ENCODE measurements at places on chromosomes 2 and 18.

DNA sequence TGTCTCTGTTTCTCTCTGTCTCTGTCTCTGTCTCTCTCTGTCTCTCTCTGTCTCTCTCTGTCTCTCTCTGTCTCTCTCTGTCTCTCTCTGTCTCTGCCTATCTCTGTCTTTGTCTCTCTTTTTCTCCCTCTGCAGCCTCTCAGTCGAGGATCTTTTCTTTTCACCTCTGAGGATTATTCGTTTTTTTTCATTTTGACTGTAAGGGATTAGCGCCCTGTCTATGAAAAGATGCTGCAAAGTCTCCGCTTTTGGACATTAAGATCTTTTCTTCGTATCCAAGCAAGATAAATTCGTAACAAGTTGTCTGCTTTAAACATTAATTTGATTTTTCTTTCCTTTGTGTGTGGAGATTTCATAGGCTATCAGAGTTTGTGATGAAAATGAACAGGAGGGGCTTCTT lies 191.2 kb upstream of the TPO start:
- DNase-seq: no peak

GRCh38 chr2:227477291-227477690 lies 5.3 kb downstream of the AGFG1 start:
- DNase-seq: no peak

DNA sequence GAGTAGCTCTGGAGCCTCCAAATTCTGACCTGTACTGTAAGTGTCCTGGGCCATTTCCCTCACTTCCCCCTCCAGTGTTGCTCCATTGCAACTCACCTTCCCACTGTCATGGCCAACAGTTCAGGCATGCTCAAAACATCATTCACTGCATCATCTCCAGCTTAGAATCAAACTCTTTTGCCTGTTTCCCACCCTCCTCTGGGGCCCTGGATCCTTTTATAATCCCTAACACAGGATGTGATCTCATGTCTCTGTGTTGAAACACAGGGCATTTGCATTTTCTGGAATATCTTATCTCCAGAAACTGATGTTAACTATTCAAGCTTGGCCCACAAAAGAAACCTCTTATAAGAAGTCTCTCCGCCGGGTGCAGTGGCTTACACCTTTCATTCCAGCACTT lies 3.0 kb downstream of the DPP4 start:
- no peak for DNase-seq

GRCh38 chr18:40355726-40356125 lies 1599.3 kb upstream of the PIK3C3 start:
- no peak for DNase-seq

- no peak for DNase-seq
Observed at GRCh38 chr2:23286031-23286757, 98.8 kb upstream of the KLHL29 start.

DNA sequence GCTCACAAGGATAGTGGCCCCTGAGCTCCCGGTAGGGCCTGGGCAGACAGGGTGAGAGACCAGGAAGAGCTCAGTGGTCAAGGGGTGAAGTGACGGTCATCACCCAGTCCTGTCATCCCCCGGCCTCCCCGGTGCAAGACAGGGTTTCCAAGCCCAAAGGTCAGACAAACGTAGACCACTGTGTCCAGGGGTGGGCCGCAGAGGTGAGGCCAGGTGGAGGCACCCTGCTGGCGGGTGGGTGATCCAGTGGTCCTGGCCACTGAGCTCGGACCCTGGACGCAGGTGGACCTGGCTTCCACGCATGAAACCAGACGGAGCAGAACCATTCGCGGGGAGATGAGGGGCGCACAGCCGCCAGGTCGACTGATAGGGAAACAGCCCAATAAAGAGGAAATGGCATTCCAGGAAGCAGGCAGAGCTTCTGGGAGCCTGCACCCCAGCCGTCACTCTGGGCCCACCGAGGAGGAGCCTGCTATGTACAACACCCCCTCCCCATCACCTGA lies 14.4 kb upstream of the SNED1 start:
- no peak for DNase-seq

DNA sequence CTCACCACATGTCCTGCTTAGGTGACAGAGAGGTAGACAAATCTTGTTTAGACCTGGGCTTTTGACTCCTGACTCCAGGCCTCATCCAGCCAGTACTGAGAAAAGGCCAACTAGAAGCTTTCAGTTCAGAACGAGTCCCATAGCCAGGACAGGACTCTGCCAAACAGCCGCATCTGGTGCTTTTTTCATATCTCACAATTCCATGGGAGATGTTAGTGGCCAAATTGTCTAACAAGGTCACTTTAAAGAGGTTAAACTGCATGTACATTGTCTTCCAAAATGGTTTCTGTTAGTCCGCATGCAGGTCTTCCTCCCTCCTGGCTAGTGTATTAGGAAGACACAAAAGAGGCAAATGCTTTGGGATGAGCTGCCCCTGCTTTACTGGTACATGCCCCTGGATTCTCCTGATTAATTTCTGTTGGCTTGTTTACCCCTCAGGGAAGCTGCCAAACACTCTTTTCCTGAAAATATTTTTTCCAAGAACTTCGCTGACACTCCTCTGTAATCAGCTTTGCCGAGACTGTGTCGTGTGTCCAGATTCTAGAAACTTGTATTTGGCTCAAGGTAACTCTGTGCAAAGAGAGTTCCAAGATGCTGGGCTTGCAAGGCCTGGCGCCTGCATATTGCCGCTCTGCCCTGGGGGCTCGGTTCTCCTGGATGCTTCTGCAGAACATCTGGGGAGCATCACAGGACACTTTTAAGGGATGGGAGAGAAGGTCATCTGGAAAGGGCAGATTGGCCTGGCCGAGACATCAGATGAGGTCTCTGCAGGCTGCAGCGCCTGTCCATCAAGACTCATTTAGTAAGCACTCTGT lies 209.2 kb upstream of the APCDD1 start:
- DNase-seq: no peak

GRCh38 chr18:58896268-58896667 lies 31.6 kb downstream of the ZNF532 start:
- peak; percentile 2 for DNase-seq

GRCh38 chr18:8820396-8821082 lies 115.2 kb downstream of the MTCL1 start:
- DNase-seq: no peak

GRCh38 chr2:96962567-96963203 lies 23.7 kb downstream of the FAM178B start:
- DNase-seq: peak; percentile 76

DNA sequence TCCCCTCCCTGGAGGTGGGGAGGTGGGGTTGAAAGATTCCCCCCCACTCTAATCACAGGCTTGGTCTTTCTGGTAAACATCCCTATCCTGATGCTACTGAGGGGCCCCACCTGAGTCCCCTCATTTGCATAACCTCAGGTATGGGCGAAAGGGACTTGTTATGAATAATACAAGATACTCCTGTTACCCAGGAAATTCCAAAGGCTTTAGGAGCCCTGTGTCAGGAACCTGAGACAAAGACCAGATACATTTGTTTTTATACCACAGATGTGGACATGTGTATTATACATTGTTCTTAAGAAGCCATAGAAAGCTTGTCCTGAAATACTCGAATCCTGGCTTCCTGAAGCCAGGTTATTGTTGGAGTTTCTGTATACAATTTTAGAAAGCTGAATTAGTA lies 62.8 kb downstream of the MYO1B start:
- no peak for DNase-seq

GRCh38 chr2:215668378-215668775 lies 232.5 kb upstream of the FN1 start:
- DNase-seq: no peak

- DNase-seq: peak; percentile 68
Observed at GRCh38 chr2:160457588-160457987, 36.0 kb downstream of the RBMS1 start.

GRCh38 chr2:20188851-20189250 lies 36.1 kb downstream of the SDC1 start:
- DNase-seq: no peak

DNA sequence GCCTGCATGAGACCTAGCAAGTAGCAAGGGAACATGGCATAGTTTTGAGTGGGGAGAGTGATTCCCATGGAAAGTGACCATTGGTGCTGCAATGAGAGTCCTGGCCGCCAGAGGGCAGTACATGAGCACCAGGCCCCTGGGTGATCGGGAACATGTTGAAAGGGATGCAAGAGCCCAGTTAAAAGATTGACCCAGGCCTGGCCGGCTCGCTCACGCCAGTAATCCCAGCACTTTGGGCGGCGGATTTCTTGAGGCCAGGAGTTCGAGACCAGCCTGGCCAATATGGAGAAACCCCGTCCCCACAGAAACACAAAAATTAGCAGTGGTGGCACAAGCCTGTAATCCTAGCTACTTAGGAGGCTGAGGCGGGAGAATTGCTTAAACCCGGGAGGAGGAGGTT lies 22.2 kb downstream of the FAP start:
- peak; percentile 55 for DNase-seq

- DNase-seq: no peak
Observed at GRCh38 chr18:457140-457519, 43.4 kb downstream of the COLEC12 start.

DNA sequence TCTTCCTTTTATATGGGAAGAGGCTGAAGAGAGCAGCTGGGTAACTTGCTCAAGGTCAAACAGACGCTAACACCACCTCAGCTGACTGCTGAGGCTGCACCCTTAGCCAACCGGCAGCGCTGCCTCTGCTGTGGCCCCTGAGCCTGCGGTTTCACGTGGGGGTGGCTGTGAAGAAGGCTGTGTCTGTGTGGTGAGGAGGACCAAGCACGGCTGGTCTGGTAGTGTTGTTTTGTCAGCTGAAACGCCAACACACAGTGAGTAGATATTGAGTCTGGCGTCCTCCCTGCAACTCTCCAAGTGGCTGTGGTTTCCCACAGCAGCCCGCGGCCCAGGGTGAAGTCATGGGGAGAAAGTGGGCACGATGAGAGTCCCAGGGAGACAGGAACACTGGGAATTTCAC lies 69.6 kb downstream of the THNSL2 start:
- no peak for DNase-seq

DNA sequence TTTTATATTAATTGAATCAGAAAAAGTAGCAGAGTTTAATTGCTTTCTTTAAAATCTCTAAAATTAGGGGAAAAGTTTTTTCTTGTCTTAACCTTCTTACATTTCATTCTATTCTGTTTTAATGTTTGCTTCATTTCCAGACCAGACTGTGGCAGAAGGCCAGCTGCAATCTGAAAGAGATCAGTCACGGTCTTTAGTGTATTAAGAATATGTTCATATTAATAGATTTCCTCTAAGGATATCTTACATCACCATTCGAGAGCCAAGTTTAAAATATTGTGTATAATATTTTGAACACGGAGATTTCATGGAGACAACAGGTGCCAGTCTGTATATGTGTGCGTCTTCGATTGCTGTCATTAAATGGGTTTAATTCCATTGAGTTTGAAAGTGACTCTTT lies 230.9 kb upstream of the ZSWIM2 start:
- DNase-seq: no peak

DNA sequence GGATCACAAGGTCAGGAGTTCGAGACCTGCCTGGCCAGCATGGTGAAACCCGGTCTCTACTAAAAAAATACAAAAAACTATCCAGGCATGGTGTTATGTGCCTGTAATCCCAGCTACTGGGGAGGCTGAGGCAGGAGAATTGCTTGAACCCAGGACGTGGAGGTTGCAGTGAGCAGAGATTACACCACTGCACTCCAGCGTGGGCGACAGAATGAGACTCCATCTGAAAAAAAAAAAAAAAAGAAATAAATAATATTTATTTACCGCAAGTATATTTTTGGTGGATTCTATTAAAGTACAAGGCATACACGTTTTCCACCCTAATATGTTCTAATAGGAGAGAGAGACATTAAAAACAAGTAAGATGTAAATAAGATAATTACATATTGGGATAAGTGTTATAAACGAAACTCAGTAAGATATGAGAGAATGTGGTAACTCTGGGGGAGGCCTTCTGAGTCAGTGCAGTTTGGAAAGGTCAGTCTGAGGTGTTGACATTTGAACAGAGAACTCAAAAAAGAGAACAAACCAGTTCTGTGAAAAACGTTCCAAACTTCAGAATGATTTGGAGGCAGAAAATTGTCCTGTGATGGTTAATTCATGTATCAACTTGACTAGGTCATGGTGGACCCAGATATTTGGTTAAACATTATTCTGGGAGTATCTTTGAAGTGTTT lies 8.8 kb upstream of the POLI start:
- DNase-seq: peak; percentile 47
